ENCODE measurements at places on chromosomes 3 and 15.
A peak's percentile ranks its signal among the peaks of the same experiment; 100 is the strongest.

- DNase-seq, result no peak
Observed at GRCh38 chr15:52709187-52709981, 30.2 kb upstream of the ATOSA start.

DNA sequence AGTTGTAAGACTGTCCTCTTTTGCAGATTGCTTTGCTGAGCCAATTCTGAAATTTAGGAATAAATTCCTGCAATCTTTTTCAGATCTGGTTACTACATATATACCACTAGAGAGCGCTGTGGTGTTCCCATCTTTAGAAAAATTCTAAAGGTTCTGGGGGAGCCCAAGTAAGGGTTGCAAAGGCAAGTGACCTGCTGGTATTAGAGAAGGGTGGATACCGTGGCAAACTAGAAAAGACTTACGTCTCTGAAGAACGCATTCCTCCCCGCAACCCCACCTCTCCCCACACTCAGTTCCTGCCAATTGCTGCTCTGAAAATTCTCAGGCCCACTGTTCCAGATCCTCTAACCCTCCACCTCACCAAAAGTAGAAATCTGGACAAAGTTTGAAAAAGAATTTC, 48.5 kb downstream of the EFHB start:
- no peak for DNase-seq

DNA sequence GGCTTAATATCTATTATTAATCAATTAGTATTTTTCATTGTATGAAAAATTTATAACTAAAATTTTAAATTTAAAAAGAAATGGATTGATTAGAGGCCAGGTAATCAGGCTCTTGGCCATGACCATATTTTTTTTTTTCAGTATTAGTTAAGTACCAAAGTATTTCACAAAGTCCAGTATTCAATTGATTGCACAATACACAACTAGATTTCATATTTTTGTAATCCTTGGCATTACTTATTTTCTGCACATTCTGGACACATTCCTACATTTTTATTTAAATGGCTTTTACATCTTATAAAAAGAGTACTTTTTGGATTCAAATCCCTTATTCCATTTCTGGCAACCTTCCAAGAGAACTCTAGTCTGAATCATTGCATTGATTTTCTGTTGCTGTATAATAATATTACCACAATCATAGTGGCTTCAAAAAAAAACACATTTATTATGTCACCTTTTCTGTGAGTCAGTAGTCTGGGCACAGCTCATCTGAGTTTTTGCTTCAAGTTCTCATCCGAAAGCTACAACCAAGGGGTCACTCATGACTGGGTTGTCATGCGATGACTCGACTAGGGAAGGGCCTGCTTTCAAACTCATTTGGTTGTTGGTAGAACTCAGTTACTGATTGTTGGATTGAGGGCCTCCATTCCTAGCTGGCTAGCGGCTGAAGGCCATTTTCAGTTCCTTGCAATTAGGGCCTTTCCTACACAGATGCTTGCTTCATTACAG, 90.7 kb downstream of the CNTN6 start:
- DNase-seq, result peak; percentile 84

GRCh38 chr15:57038496-57038895, 120.1 kb downstream of the TCF12 start:
- no peak for DNase-seq

DNA sequence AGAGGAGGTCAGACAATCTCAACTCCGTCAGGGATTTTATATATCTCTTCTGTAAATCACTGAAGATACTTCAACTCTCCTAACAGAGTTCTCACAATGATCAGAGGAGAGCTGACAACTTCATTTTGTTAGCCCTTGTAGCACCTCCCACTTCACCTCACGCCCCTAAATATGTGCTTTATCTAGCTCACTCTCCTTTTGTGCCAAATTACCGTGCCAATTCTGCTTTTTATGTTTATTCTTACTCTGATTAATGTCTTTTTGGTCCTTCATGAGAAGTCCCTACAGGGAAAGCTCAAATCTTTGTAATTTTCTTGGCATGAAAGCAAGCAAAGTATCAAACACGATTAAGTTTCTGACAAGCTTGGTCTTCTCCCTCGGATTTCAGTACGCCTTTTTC, 636.1 kb upstream of the NAALADL2 start:
- DNase-seq, result no peak

DNA sequence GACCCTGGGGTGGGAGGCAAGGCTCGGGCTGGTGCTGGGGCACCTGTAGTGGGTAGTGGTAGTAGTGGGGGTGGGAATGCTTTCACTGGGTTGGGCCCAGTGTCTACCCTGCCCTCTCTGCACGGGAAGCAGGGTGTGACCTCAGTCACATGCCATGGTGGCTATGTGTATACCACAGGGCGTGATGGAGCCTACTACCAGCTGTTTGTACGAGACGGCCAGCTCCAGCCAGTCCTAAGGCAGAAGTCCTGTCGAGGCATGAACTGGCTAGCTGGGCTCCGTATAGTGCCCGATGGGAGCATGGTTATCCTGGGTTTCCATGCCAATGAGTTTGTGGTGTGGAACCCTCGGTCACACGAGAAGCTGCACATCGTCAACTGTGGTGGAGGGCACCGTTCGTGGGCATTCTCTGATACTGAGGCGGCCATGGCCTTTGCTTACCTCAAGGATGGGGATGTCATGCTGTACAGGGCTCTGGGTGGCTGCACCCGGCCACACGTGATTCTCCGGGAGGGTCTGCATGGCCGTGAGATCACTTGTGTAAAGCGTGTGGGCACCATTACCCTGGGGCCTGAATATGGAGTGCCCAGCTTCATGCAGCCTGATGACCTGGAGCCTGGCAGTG, 5.2 kb downstream of the DALRD3 start:
- no peak for DNase-seq

DNA sequence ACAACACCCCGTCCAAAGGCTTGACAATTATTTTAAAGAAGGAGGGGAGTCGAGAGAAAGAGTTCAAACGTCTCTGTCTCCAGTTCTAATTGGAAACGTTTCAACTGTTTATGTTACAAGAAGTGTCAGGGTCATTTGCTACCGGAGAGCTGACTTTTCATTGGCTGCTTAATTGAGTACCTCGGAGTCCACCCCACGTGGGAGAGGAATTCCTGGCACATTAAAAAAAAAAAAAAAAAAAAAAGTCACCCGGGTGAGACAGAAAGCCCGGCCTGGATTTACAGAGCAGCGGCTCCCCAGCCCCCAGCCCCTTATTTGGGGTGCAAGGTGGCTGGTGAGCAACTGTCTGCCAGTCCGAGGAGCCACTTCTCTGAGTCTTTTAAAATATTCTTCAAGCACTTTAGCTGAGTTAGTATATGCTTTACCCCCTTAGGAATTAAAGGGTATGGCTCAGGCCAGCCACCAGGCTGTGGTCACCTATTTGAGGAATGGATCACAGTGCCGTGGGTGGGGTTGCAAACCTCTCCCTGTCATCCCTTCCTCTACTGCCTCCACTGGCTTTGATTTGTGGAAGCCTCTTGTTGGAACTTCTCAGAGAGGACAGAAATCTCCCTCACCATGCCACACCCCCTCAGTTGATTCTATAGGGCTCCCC, 3.9 kb upstream of the TLE3 start:
- DNase-seq, result peak; percentile 51

DNA sequence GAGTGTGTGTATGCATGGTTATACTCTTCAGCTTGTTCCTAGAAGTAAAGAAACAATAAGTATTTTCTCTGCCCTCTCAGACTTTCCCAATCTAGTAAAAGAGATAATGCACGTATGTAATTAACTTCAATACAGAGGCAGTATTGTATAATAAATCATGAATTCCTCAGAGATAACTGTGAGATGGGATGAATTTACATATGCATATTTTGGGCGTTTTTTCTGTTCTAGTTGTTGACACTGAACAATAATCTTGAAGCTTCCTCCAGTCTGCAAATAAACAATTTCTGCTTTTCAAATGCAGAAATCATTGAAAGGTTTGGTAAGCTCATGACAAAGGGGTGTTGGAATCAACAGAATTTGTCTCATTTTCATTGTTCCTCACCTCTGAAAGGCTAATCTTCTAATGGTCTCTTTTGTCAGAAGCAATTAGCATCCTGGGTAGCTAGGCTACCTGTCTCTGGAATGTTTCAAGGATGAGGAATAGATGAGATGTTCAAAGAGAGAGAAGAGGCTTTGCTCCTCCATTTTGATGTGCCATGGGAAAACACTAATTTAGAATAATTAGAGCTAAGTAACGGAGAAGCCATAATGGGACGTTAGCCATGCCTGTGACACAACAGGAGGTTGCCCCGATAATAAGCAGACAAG, 43.3 kb upstream of the SIAH2 start:
- no peak for DNase-seq

DNA sequence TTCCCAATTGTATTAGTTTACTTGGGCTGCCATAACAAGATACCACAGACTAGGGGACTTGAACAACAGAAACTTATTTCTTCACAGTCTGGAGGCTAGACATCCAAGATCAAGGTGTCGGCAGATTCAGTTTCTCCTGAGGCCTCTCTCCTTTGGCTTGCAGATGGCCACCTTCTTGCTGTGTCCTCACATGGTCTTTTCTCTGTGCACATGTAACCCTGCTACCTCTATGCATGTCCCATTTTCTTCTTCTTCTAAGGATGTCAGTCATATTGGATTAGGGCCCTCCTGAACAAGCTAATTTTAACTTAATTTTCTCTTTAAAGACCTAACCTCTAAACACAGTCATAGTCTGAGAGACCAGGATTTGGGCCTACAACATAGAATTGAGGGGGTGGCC, 336.7 kb upstream of the WNT5A start:
- no peak for DNase-seq

DNA sequence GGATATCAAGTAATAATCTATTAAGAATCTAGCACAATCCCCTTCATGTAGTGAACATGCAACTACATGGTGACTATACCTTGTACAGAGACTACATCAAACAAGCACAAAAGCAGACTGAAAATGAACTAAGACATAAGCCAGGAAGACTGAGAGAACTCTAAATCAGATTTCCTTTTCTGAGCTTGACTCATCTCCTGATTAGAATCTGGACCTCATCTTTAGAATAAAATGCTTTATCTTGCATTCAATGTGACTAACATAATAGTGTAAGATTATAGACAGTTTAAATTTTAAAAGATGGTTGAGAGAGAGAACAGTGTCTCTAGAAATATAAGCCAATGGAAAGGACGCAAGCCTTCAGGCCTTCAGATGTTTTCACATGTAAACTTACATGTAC, 17.5 kb upstream of the PKM start:
- DNase-seq, result no peak

- no peak for DNase-seq
Observed at GRCh38 chr3:171602072-171602471, 141.9 kb upstream of the TNIK start.

- no peak for DNase-seq
Observed at GRCh38 chr15:48202068-48202467, 4.0 kb upstream of the SLC12A1 start.

- no peak for DNase-seq
Observed at GRCh38 chr3:16837602-16838001, 47.2 kb upstream of the PLCL2 start.

DNA sequence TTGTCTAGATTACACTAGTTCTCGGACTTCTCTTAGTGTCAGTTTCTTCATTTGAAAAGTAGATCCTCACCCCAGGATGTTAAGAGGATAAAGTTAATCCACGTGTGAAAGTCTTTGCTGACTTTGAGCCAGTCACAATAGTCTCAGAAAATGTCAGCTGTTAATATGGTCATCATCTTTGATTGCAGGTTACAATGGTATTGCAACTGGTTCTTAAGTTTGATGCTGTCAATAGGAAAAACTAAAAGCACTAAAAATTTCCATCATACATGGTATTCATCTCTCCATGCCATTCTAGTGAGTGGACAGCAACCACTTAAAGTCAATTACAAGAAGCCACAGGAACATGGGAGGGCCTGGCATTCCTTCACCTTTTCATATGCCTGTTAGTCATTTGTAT, 192.3 kb downstream of the TAFA4 start:
- no peak for DNase-seq

DNA sequence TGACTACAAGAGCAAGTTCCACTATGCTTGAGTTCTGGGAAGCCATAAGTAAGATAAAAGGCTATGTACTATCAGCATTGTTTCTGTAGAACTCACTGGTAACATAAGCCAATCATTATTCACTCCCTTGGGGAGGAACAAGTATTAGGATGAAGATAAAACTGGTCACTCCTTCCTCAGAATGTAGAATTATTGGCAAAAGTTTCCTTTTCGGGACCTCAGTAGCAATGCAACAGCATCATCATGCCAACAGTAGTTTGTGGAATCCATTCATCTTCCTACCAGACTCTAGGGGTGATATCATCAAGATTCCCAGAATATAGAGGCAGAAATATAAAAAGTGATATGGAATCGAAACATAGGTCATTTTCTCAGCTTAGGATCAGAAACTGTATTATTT, 209.5 kb downstream of the PLOD2 start:
- DNase-seq, result no peak

DNA sequence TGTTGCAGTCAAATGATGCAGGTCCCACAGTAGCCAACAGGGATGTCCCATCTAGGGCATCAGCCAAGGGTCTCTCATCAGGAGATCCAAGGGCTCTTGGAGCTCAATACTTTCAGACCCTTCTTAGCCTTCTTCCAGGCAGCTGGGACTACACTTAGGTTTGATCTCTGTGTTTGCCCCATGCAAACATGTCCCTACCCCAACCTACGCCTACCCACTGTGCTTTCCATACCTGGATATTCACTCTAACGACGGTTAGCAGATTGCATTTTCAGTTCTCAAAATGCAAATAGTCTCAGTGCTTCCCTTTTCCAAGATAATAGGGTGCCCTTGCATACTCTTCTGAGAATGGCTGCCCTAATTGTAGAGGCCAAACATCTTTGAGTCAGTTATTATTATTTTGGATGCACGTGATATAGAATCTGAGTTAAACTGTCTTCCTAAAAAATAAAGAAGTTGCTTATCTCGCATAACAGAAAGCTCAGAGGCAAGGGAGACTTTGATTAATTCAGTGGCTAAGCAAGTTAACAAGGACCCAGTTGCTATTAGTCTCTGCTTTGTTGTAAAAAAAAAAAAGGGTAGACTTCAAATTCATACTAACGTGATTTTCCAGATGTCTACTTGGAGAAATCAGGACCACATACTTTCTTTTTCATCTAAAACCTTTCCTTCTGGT, 1.0 kb upstream of the CEP70 start:
- no peak for DNase-seq

All from foreskin keratinocyte (primary cell).